Mammary epithelial cell (primary cell): ENCODE measurements at places on chromosomes 12 and 14. TPM values are rescaled to one million over a fixed set of nuclear protein-coding genes. Genes with fewer than 3 reads are reported as not detected.

MGP gene
- total RNA-seq, result 0.66 TPM in 1 of 2 replicates, not detected in the other

KRT6C gene
- total RNA-seq, result 29.5 TPM

TMBIM6 gene
- 535 and 584 TPM in 2 replicates for total RNA-seq

MANSC1 gene
- 6.7 and 13.4 TPM in 2 replicates for total RNA-seq

OVCH1 gene
- total RNA-seq, result 0.67 TPM
